ENCODE measurements at places on chromosomes 6 and 20. TPM values are rescaled to one million over a fixed set of nuclear protein-coding genes. Genes with fewer than 3 reads are reported as not detected.

The MLN gene
- total RNA-seq, result not detected

The TINAG gene
- total RNA-seq, result not detected

The SUMO4 gene
- total RNA-seq, result 0.73 TPM

The EEF1A2 gene
- 34.9 TPM for total RNA-seq

The SLC32A1 gene
- 0.09 TPM for total RNA-seq

The DLK2 gene
- total RNA-seq, result 0.18 TPM

The DOK5 gene
- total RNA-seq, result 10.1 TPM

The AVP gene
- 0.50 TPM for total RNA-seq
